Natural killer cell treated with Interleukin-12 subunit alpha and Interleukin-12 subunit beta and Interleukin-15 and Interleukin-18, amount 100 ng/mL, for 72 hours (primary cell): ENCODE measurements at places on chromosomes 3 and 15. TPM values are rescaled to one million over a fixed set of nuclear protein-coding genes. Genes with fewer than 3 reads are reported as not detected.

ZNF385D gene
- total RNA-seq: not detected

CRABP1 gene
- total RNA-seq: not detected

DNA sequence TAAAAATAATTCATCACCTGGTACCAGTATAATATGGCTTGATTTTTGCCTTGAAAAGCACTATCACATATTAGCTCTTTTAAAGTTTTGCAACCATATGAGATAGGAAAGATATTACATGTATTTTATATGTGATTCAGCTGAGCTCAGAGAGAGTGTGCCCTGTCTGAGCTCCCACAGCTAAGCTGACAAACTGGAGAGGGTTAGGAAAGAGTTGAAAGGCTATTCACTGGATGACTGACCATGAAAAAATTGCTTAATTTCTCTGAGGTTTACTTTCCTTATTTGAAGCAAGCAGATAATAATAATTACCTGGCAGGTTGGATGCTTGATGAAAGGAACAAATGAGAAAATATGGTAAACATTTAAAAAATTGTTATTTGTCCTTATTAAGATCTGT lies 97.4 kb upstream of the CCDC80 start:
- DNase-seq: no peak

- no peak for DNase-seq
Observed at GRCh38 chr3:25292036-25292435, 136.0 kb upstream of the RARB start.

ATP10A gene
- 16.6 TPM for total RNA-seq

CD200 gene
- total RNA-seq: 0.17 TPM

GRCh38 chr15:34773013-34773412 lies 18.2 kb upstream of the GJD2 start:
- no peak for DNase-seq

DNA sequence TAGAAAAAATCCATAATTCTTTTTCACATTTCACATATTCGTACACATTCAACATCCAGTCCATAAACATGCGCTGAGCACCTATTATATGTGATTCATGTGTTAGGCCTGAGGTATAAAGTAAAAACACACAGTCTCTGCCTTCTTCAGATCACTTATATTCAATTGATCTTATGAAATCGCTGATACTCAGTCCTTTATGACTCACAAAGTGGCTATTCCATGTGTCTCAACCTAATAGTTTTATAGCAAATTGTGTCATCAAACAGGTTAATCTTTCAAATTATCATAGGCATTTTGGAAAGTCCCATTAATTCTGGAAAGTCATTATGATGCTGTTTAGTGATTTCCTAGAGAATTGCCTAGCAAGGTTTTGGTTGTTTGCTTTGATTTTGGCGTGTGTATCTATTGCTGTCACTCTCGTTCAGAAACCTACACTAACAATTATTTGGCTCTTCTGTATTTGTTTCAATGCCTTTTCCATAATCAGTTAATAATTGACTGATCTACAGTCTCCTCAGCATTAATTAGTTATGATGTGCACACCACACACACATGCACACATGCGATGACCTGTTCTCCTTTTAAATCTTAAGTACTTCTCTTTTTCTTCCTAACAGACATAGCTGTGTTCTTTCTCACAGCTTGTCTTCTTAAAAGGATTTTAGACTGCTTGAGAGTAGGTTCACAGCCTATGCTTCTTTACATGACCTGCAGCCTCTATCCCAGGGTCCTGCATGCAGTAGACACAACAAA lies 353.1 kb downstream of the MECOM start:
- DNase-seq: no peak

DNA sequence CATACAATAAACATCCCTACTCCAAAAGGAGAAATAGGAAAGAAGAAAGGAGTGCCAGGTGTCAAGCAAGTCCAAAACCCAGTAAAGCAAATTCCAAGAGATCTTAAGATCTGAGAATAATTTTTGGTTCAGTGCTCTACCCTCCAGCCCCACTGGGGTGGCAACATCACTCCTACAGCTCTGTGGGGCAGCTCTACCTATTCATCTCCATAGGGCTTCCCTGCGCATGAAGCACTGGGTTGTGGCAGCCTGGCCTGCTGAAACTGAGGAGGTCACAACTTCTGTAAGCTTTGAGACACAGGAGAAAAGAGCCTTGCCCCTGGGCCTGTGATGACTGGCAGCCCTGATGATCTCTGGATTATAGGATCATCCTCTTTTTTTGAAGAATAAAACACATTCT lies 378.2 kb upstream of the SOX14 start:
- no peak for DNase-seq

- DNase-seq: no peak
Observed at GRCh38 chr3:197393711-197394110, 95.3 kb upstream of the DLG1 start.

DNA sequence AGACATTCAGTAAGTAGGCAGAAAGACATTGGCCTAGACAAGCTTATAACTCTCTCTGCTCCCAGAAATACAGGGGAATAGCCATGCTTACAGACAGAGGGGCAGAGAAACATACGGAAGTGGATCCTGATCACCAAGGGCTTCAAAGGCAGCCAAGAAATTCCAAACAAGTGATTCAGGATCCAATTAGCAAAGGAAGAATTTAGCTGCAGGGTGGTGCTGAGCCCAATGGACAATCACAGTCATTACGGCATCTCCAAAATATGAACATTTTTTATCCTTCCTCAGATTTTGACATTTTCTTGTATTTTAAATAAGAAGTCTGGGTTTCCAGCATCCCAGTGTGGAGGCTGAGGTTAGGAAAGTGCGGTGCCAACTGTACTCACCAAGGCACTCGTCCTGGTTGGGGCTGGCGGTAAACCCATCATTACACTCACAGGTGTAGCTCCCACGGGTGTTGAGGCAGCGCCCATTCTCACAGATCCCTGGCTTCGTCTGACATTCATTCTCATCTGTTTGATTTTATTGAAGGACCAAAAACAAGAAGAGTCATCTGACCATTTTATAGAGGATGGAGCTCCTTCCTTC lies 96.8 kb downstream of the DUT start:
- no peak for DNase-seq

SH2D7 gene
- total RNA-seq: not detected

DNA sequence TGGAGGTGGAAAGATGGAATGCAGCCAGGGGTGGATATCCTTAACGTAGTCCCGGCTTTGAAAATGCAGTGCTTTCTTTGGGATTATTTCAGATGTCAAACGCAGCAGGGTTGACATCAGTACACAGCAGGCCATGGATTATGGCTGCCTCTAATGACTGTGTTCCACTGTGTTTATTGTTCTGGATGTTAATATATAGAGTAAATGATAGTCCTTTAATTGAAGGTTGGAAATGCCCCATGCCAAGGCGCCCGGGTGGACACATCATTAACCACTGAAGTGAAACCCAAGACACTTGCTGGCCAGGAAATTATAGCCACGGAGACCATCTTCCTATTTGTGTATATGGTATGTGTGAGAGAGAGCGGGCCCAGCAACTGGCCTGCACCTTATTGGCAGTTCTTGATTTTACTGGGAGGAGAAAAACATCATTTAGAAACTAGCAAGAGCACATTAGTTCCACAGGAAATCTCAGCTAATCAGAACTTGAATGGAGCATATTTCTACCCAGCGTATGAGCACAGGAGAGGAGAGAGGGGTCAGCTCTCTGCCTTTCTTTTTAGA lies 254.9 kb upstream of the RASGRP1 start:
- no peak for DNase-seq

- DNase-seq: no peak
Observed at GRCh38 chr3:10363935-10364334, 43.0 kb upstream of the SEC13 start.

DNA sequence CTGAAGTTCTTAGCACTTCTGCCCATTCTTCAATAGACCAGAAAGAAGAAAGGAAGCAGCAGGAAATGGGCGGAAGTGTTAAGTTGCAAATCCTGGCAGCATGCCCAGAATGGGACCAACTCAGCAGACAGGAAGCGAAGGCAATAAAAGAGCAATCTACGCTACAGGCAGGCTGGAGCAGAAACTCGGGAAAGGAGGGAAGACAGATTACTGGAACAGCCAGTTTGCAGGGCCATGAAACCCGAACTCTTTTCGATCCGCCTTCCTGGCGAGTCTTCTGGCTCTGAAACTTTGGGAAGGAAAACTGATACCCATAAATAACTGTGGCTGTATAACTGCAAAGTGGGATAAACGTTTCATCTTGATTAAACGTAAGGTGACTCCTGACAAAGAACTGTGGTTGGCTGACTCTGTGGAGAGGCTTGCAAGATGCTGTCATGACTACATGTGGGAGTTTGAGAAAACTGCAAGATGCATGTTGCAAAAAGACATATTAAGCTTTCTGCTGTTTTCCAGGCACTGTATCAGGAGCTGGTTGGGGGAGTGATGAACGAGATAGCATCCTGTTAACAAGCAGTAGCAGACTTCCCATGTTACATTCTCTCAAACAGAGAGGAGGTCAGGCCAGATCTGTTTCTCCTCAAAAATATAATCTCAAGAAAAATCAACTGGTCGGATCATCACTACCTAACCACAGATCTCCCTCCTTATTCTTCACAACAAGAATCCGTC lies 67.8 kb downstream of the FMN1 start:
- no peak for DNase-seq

GRCh38 chr3:88230638-88231037 lies 80.9 kb downstream of the C3orf38 start:
- no peak for DNase-seq

GRCh38 chr3:148757238-148758215 lies 59.8 kb downstream of the AGTR1 start:
- DNase-seq: no peak

DNA sequence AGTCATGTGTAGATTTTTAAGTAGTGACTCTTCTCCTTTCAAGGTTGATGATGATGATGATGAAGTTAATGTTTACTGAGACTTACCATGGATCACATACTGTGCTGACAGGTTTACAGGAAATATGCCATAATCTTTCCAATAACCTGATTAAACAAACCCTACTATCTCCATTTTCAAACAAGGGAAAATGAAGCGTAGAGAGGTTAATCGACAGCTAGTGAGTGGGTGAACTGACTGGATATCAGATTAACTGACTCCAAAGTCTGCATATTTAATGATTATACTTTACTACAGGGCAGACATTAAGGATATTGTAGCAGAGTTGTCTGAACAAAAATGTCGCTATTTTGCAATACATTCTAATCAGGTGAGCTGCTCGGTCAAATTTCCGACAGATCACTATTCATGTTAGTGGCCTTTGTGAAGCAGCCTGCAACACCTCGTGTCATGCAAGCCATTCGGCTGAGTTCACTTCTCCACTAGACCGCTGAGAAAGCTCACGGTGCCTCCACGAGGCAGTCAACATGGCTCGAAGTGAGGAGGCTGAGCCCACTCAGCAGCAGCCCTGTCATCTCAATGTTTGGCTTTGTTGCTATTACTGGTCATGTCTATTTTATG lies 264.2 kb downstream of the NFKBIZ start:
- no peak for DNase-seq

- no peak for DNase-seq
Observed at GRCh38 chr3:123759871-123760270, 124.3 kb downstream of the MYLK start.

DNA sequence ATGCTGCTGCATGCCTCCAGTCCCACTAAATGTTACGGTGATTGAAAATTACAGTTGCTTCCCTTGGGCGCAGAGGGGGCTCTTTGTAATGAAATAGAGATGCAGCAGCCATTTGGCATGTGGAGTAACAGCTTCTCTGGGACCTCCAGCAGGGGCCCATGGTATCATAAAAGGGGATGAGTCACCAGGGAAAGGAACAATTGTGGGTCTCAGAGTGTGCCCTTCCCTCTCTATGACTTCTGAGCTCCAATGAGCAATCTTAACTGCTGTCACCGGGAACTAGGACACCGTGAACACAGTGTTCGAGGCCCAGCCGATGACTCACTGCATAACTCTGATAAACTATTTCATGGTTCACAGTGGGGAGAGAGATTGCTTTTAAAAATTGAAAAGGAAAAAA lies 164.8 kb upstream of the NUDT16 start:
- no peak for DNase-seq

DNA sequence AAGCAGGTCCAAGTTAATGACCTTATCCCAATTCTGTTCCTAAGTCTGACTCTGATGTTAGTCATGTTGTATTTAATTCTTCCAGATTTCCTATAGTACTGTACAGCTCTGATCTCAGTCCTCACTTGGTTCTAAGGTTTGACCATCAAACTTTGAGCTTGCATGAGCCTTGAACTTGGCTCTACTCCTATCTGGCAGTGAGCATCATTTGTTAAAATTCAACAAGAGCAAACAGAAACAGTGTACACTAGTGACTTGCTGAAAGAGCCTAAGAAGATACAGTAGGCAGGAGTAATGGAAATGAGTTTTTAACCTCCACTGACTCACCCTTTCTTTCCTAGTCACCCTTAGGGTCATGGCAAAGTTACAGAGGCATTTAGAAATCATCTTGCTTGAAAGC lies 451.1 kb upstream of the TPRG1 start:
- DNase-seq: no peak

TYRO3 gene
- 0.36 TPM for total RNA-seq

DNA sequence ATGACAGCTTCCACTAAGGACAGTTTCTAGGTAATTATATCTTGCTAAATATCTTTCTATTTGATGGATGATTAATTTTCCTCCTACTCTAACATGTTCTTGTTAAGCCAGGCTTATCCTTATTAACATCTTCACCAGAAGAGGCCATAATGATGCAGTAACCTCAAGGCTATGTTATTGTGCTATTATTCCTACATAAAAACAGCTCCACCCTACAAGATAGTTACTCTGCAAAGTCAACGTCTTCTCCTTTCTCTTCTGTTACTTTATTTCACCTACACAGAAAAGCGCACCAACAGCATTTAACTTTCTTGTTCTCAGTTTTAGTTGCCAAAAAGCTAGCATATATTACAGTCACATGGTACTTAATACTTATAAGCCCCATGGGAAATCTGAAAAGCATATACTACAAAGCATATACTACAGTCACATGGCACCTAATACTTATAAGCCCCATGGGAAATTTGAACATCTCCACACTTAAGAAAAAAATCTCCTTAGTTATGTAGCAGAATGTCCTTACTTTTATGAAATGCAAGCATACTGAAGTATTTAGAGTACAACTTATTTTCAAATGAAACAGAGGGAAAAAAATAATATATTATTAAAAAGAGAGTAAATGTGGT lies 13.4 kb downstream of the ADAM10 start:
- no peak for DNase-seq

GRCh38 chr15:74612677-74613076 lies 3.0 kb upstream of the CLK3 start:
- no peak for DNase-seq

- no peak for DNase-seq
Observed at GRCh38 chr3:97673357-97673997, 91.1 kb upstream of the ARL6 start.

- DNase-seq: no peak
Observed at GRCh38 chr3:177750436-177750835, 553.2 kb upstream of the TBL1XR1 start.

- DNase-seq: no peak
Observed at GRCh38 chr15:69107025-69107620, 53.3 kb upstream of the GLCE start.

MUC4 gene
- total RNA-seq: 0.19 TPM

CCR4 gene
- 40.9 TPM for total RNA-seq

PEAK1 gene
- 38.0 TPM for total RNA-seq

GRCh38 chr3:42780892-42781700 lies 8.0 kb upstream of the CCDC13 start:
- DNase-seq: no peak

- no peak for DNase-seq
Observed at GRCh38 chr15:81492969-81493645, 119.1 kb upstream of the TMC3 start.

VGLL3 gene
- not detected for total RNA-seq
